NCI-H1105 (cell line): ENCODE measurements at places on chromosomes 12 and 14.

- DNase-seq, result peak; percentile 9
Observed at GRCh38 chr14:102593825-102594137, 1.3 kb downstream of the RCOR1 start.

DNA sequence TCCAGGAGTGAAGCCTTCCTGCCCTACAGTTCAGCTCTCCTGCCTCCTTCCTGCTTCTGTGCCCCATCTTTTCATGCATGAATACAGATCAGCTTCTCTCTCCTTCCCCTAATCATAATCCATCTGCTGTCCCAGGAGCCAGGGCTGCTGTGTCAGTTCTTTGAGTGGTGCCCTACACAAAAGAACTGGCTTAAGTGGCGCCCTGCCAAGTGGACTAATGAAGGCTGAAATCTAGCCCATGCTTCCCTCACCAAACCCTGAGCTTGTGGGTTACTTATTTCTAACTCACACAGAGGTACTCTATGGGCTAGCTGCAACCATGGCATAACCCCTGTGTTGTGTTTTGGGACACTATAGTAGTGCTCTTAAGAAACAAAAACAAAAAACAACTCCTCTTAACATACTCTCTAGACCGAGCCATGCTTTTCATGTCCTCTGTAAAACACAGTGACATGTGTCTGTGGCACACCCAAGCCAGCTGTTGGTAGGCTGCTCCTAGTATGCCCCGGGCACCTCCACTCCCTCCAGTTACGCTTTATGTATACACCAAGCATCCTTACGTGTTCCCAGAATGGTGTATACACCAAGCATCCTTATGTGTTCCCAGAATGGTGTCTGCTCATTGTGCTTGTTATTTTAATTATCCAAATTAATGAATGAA is 19.3 kb upstream of the ETV6 start:
- DNase-seq, result peak; percentile 33

GRCh38 chr12:55636853-55637252 is at the start of gene OR10P1:
Gene OR10P1, plus strand, starts transcription at chr12:55636892. Its CDS starts 0 bp downstream, at chr12:55636892.
- DNase-seq, result no peak

DNA sequence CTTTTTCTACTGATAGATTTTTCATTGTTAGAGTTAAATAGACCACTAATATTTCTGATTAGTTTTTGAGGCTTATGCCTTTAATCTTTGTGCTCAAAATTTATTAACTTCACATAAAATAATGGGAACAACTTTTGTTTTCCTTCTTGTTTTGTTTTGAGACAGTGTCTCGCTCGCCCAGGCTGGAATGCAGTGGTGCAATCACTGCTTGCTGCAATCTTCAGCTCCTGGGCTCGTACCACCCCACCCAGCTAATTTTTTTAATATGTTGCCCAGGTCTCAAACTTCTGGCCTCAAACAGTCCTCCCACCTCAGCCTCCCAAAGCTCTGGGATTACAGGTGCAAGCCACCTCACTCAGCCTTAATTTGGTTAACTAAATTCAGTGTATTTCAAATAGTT is 16.8 kb downstream of the SCFD1 start:
- no peak for DNase-seq

GRCh38 chr12:112540021-112540420 is 121.3 kb downstream of the PTPN11 start:
- DNase-seq, result no peak

DNA sequence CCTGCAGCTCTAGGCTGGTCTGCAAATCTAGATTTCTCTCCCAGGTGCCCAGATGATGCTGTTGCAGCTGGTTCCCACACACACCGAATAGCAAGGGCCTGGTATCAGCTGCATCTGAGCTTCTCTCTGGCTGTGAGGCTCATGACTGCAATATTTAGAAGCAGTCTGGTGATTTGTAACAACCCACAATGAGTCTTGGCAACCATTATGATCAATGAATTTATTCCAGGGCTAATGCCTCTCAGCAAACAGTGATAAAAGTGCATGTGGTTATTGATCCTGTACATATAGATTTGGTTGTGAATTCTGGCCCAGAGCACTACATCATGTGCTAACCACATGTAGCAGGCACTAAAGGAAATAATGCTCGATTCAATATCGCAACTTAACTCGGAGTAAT is 114.3 kb downstream of the ASCL4 start:
- no peak for DNase-seq

GRCh38 chr14:61972711-61973110 is 210.5 kb downstream of the SNAPC1 start:
- DNase-seq, result no peak

GRCh38 chr12:106074361-106074705 is 64.4 kb downstream of the NUAK1 start:
- DNase-seq, result no peak

- DNase-seq, result no peak
Observed at GRCh38 chr12:122413516-122414404, 8.7 kb downstream of the CLIP1 start.

- DNase-seq, result no peak
Observed at GRCh38 chr14:37791384-37792036, 196.1 kb downstream of the TTC6 start.

- DNase-seq, result no peak
Observed at GRCh38 chr12:57899010-57899662, 42.2 kb upstream of the ATP23 start.

DNA sequence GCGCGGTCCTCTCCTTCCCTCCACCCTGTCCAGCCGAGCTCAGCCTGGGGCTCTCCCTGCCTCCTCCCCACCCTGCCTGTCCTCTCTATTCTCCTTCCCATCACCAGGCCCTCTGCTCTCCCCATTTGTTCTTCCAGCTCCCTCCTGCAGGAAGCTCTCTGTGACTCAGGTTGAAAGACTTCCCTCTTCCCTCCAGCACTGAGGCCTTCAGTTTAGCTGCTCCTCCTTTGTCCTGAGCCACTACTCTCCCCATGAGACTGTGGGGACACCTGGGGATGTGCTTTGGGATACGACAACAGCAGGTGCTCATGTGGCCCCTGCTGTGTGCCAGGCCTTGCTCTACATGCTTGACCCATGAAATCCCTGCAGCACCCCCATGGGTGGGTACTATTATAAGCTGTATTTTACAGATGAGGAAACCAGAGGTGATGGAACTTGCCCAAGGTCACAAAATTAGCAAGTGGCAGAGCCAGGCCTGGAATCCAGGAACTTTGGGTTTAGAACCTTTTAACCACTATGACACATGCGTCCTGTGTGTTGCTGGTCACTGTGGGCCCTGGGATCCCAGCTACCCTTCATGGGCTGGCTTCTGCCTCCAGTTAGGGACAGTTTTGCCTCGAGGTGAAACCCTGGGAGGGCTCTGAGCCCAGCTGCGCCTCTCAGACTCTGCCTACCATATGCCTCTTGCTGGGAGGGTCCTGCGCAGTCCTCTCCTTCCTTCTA is 5.5 kb downstream of the KRT80 start:
- DNase-seq, result no peak

DNA sequence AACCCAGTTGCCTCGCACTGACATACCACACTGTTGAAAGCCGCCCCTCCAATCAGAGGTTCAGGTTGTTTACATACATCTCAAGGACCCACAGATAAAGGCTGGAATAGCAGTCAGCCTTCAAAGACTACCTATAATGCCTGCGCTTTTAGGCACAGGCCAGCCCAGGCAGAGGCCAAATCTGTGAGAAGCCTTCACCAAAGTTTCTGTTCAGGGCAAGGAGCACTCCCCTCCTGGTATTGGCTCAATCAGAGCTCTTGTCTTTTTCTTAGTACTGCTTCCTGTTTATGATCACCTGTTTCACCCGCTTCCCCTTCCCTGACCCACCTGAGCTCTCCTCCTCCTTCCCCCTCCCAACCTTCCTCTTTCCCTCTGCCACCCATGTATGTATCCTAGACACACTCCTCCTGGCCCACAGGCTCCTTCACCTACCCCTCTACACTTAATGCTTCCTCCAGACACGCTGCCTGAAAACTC is 34.8 kb downstream of the DUSP16 start:
- no peak for DNase-seq

GRCh38 chr14:49977126-49977841 is 84.4 kb downstream of the ARF6 start:
- DNase-seq, result no peak

- DNase-seq, result no peak
Observed at GRCh38 chr12:100138048-100138802, 4.4 kb downstream of the BLTP3B start.

DNA sequence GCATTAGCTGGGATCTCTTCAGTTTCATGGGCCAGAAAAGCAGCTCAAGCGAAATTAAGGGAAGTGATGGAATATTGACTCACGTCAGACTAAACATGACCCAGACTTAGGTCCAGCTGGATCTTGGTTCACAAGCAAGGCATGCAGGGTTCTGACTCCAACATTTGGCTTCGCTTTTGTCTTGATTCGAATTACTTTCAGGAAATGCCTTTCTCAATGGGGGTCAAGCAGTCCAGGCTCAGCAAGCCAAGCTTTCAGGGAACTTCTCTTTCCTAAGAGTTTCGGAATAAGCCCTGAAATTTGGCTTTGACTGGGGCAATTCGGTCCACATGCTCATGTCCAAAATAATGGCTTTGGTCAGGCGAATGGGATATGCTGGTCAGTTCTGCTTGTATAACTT is 678.7 kb upstream of the TMEM132C start:
- no peak for DNase-seq

- DNase-seq, result peak; percentile 24
Observed at GRCh38 chr12:54398995-54399793, 14.7 kb upstream of the ZNF385A start.

- peak; percentile 85 for DNase-seq
Observed at GRCh38 chr14:89041257-89041582, 216.8 kb downstream of the TTC8 start.

DNA sequence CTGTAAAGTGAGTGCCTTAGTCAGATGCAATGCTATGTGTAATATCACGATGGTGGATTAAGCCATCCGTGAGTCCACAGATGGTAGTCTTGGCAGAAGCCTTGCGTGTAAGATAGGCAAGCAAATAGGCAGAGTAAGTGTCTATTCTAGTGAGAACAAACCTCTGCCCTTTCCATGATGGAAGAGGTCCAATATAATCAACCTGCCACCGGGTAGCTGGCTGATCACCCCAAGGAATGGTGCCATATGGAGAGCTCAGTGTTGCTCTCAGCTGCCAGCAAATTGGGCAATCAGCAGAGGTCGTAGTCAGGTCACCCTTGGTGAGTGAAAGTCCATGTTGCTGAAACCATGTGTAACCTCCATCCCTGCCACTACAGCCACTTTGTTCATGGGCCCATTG is 371.2 kb upstream of the LRFN5 start:
- DNase-seq, result no peak

- DNase-seq, result no peak
Observed at GRCh38 chr14:65359503-65359902, 53.0 kb upstream of the FUT8 start.

- DNase-seq, result no peak
Observed at GRCh38 chr12:18797604-18798003, 59.7 kb downstream of the CAPZA3 start.

- peak; percentile 67 for DNase-seq
Observed at GRCh38 chr12:54216797-54217661, 28.2 kb upstream of the SMUG1 start.

DNA sequence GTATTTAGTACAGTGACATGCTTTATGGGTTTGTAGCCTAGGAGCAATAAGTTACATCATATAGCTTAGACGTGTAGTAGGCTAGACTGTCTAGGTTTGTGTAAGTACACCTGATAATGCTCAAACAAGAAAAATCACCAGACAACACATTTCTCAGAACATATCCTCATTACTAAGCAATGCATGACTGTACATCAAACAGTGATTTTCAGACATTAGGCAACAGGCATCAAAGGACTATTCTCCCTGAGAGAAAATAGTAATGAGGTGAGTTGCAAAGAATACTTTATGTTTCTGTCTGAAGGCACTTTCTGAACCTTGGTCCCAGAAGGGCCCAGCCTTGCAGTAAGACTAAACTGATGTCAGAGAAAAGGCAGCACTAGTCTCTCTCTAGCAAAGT is 48.4 kb upstream of the SYT10 start:
- no peak for DNase-seq

DNA sequence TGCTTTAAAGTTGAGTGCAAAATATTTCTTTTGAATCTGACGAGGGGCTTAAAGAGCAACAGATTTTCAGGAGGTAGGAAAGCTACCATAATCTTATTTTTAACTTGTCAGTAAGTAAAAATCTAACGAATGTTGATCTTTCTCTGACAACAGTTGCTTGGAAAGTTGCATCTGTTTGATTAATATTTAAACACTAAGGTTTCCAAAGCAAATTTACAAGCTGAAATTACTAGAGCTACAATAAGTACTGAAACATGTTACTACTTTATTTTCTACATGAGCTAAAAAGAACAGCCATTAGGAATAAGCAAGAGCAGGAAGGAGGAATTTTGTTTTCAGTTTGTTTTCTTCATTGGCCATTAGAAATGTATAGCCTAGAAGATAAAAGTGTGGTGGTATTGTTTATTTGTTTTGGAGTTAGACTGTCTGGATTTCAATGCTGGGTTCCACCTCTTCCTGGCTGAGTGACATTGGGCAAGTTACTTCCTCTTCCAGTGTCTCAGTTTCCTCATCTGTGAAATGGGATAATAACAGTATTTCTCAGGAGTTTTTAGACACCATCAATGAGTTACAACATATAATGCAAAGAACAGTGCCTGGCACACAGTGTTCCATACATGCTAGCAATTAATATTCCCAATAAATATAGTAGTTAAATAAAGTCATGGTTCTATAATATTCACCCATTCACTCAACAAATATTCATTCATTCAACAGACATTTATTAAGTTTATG is 87.9 kb upstream of the FLRT2 start:
- no peak for DNase-seq

DNA sequence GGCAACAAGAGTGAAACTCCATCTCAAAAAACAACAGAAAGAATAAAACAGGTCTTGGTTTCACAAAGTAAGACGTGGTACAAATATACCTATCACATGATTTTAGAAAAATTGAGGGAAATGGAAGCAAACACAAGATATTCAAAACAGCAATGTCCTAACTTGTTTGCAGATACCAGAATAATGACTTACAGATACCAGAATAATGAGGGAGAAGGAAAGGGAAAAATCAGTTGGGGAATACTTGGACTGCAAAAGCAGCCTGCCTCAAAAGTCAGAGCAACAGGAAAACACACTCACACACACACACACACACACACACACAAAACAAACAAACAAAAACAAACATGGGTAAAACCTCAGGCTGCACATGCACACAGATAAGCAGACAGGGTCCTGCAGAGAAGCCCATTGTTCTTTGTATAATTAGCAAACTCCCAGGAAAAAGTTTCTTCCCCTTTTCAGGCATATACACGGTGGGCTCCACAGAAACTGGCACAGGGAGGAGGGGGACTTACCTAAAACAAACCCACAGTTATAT is 65.7 kb upstream of the CAPRIN2 start:
- no peak for DNase-seq

- no peak for DNase-seq
Observed at GRCh38 chr12:131357920-131358319, 353.0 kb upstream of the SFSWAP start.

GRCh38 chr12:123286652-123287373 is 15.2 kb upstream of the CDK2AP1 start:
- no peak for DNase-seq
